ENCODE measurements at places on chromosomes 16 and 17.

- no peak for DNase-seq
Measured at GRCh38 chr17:80964859-80965580, 26.6 kb upstream of the CHMP6 start.

GRCh38 chr17:31743797-31744196 lies 115.2 kb downstream of the COPRS start:
- no peak for DNase-seq

- no peak for DNase-seq
Measured at GRCh38 chr17:50380369-50381259, 7.6 kb downstream of the EME1 start.

DNA sequence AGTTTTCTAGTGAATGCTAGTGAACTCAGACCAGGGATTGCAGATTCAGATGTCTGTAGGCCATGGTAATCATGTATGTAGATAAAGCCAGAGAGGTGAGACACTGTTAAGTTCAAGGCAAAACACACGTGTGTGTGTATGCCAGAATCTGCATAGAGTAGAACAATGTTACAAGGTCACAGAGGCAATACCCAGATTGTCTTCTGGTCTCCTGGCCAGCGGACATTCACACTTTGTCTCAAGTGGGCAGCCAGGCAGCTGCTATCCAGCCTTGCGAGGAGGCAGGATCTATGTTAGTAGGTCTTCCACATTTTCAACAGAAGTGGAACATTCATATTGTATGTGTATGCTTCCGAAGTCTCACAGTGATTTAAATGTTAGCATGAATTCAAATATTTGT lies 244.4 kb downstream of the FTO start:
- DNase-seq: no peak

DNA sequence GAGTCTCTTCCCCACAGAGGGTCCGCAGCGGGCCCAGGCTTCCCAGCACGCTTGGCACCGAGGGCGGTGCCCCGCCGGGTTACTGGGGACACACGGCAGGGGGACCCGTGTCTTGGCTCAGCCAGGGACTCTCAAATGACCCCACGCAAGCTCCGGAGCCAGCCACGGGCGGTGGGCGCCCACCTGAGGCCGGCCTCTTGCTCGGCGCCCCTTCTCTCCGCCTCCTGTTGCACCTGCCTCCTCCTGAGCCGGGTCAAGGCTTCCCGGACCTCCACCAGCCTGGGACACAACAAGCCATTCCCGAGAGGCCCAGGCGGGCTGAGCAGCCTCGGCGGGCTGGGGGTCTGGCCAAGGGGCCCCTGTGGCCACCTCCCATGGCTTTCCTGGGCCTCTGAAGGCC lies 1.7 kb downstream of the CCDC154 start:
- DNase-seq: no peak

DNA sequence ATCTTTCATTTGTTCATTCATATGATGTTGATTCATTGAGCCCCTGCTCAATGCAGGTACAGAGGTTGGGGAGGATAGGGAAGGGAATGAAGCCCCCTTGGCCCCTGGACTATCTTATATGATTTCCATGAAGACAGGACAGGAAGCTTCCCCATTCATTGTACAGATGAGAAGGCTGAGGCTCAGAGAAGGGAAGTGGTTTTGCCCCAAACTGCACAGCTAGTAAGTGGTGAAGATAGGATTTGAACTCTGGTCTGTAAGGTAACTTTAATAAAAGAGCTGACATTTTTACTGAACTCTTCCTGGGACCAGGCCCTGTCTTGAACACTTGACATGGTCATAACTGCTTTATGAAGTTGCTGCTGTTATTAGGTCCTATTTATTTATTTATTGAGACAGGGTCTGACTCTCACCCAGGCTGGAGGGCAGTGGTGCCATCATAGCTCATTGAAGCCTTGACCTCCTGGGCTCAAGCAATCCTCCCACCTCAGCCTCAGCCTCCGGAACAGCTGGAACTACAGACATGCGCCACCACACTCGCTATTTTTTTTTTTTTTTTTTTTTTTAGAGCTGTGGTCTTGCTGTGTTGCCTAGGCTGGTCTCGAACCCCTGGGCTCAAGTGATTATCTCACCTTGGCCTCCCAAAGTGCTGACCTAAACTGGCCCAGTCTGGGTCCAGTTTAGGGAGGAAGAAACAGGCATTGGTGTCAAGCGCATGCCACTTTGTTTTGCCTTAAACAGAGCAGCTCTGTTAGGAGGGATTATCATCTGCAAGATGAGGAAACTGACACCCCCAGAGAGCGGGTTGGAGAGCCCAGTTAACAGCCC lies 5.0 kb downstream of the CTF1 start:
- DNase-seq: no peak

- no peak for DNase-seq
Measured at GRCh38 chr16:23128056-23128455, 21.2 kb downstream of the USP31 start.

DNA sequence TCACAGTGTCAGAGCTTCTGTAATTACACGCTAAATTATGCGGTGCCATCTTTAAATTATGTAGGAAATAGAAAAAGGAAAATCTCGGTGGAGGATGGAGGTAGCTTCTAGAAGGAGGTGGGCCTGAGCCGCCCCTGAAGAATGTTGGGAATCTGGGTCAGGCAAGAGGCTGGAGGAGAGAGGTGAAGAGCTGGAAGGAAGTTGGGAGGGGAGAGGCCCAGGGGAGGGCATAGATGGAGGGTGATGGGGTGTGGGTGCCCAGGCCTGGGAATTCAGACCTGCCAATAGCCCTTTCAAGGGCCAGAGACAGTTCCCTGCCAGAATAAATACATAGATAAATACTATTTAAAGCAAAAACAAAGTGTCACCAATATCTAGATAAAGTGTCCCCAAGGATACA lies 415.0 kb upstream of the HSBP1 start:
- DNase-seq: no peak
